Activated CD8-positive, alpha-beta memory T cell treated with anti-CD3 and anti-CD28 coated beads, Interleukin-2, amount 50 U/mL, for 48 hours (primary cell): ENCODE measurements at places on chromosomes 2 and 18.

DNA sequence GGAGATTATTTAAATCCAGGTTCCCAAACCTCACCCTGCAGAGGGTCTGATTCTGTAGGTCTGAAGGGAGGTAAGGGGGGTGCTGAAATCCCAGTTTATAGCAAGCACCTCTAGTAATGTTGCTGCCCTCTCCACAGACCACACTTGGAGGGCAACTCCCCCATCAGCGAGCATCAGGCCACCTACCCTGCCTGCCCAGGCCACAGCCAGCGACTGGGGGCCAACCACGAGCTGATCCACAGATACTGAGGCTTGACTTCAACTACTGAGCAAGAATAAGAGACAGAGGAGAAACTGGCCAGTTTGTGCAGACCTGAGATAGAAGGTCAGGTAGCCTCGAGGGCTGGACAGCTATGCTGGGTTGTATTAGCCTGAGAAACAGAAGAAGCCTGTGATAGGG is 36.3 kb upstream of the LBH start:
- no peak for DNase-seq

GRCh38 chr2:10867692-10868420 is 43.9 kb upstream of the KCNF1 start:
- DNase-seq, result no peak

DNA sequence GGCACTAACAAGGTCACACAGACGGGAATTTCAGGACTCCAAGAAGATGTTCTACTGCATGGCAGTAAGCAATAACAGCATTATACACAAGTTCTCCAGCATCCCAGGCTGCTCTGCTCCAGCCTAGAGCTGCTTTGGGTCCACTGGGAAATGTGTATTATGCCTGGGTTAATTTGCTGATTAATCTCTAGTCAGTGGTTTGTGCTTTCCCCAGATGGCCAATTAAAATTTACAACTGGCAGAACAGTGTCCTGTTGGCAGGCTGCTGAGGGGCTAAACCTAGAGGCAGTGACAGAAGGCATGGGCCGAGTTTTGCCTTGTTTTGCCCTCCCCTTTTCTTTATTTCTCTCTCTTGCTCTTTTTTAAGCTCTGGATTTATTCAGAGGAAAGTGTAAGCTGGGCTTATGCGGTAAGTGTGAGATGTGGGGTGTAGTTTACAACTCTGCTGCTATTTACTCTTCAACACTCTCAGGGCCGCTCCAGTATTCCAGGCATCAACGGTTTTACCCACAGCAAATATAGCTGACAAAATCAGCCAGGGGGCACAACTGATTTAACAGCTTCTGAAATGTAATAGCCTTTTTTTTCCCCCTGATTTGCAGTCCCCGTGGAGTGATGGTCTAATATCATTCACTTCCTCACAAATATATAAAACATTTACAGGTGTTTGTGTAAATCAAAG is 348.0 kb downstream of the GPD2 start:
- no peak for DNase-seq

DNA sequence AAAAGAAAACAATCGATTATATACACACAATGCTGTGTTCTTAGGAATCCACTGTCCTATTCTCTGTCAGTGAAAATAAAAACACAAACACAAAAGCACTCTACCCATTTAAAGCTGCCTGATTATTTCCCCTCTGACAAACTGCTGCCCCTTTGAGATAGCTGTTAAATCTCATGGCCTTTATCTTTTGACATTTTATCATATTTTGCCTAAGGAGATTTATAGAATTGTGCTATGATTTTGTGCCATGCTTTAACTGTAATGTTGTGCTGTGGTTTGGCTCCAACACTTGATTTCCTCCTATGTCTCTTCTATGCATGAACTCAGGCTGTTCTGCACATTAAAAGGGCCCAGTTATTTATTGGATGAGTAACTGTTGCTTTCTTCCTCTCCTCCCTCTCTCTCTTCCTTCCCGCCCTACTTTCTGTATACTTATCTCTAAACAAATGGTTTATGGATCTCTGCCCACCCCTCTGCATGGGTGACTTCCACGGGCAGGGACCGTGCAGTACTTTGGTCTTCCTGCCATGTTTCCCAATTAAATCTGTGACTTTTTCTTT is 1096.6 kb downstream of the TSN start:
- no peak for DNase-seq

GRCh38 chr2:120660771-120661459 is 74.8 kb upstream of the GLI2 start:
- no peak for DNase-seq

- peak; percentile 26 for DNase-seq
Measured at GRCh38 chr18:76369791-76370190, 125.3 kb downstream of the ZNF516 start.

GRCh38 chr2:212357606-212358005 is 181.0 kb downstream of the ERBB4 start:
- no peak for DNase-seq

DNA sequence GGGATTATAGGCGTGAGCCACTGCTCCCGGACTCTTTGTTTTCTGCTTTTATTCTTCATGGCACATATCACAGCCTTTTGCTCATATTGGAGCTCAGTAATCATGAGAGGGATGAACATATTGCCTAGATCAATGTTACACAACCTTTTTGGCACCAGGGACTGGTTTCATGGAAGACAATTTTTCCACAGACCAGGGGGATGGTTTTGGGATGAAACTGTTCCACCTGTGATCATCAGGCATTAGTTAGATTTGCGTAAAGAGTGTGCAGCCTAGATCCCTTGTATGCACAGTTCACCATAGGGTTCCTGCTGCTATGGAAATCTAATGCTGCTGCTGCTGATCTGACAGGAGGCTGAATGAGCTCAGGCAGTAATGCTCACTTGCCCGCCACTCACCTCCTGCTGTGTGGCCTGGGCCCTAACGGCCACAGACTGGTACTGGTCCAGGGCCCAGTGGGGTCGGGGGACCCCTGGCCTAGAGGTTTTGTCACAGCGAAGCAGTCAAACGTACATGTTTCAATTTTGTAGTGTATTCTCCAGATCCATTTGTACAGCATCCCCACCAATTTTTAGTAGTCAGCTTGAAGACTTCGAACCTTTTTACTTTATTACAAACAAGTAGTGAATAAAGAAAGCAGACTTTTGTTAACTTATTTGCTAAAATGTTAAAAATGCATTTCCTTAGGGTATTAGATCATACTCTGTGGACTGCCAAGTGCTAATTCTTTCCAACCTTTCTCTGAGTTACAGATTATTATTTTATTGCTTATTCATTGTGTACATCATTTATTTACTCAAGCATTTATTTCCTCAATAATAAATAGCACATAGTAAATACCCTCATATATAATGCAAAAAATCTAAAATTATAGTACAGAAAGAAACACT is 6.2 kb downstream of the DAW1 start:
- DNase-seq, result no peak

DNA sequence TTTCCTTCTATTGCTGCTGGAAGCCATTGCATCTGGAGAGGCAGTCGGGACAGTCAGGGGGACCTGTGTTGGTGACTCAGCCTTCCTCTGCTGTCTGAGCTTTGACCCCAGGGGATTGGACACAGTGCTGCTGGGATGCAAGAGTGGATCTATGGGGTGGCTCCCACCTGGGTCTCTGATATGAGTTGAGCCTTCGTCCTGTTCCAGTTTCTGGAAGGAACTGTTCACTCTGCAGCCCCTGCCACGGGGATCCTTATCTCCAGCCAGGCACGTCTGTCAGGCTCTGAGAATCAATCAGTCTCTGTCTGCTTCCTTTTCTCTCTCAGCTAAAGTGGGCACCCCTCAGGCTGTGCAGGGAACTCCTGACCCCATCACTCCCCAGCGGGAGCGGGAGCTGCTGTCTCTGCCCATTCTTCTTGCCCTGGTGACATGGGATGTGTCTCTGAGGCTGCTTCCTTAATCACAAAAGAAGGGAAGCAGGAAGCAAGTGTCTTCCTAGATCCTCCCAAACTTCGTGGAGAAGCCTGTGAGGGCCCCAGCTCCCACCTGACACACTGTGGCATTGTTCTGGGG is 51.7 kb downstream of the ARHGAP28 start:
- DNase-seq, result no peak

GRCh38 chr2:125037135-125037653 is 1012.1 kb downstream of the CNTNAP5 start:
- no peak for DNase-seq

GRCh38 chr2:238597638-238598528 is 171.2 kb downstream of the ASB1 start:
- no peak for DNase-seq

GRCh38 chr2:73254343-73255006 is 20.4 kb downstream of the CCT7 start:
- DNase-seq, result no peak

GRCh38 chr2:210517264-210517663 is 39.1 kb upstream of the CPS1 start:
- no peak for DNase-seq
